Subcutaneous preadipocyte (primary cell): ENCODE measurements at places on chromosomes 11 and 22. TPM values are rescaled to one million over a fixed set of nuclear protein-coding genes. Genes with fewer than 3 reads are reported as not detected.

The PATE4 gene
- total RNA-seq: not detected in 2 replicates

The CARNS1 gene
- under 0.01 TPM in 2 replicates for total RNA-seq

The CNTN5 gene
- not detected in 2 replicates for total RNA-seq

The VPS37C gene
- total RNA-seq: 12.9 and 16.2 TPM in 2 replicates

The FAM180B gene
- total RNA-seq: 0.37 TPM in 1 of 2 replicates, not detected in the other

The SMIM35 gene
- total RNA-seq: not detected in 2 replicates

The OR6Q1 gene
- not detected in 2 replicates for total RNA-seq
